ENCODE measurements at places on chromosomes 1 and 21.

DNA sequence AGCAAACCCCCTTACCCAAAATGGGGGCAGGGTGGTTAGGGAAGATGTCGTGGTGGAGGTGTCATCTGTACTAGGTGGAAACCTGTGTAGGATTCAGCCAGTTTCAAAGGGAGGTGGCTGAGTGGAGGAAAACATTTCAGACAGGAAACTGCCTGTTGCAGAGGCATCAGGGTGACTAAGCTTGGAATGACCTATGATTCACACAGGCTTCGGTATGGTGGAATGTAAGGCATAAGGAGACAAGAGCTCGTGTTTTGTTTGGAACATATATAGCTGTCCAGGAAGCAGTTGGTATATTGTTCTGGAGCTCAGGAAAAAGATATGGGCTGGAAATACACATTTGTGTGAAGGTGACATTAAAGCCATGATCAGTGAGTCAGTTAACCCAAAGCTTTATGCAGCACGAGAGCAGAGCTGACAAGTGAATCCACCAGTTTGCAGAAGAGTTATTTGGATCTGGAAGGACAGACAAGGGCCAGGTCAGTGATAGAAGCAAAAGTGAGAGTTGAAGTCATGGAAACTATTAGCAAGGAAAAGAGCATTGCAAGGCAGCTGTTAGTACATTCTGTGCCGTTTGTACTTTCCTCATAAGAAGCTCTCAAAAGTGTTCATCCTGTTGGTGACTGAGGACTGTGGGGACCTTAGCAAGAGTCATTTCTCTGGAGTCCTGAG is 12.2 kb downstream of the UTP25 start:
- H3K27me3 ChIP-seq = no peaks in the 10 kb centered on the region
- H3K36me3 ChIP-seq = peaks cover 42% of the 10 kb centered on the region
- peak overlapping the region; percentile 89 for H3K27ac ChIP-seq

GRCh38 chr1:116226017-116226416 is 114.8 kb downstream of the MAB21L3 start:
- no peaks in the 10 kb centered on the region for H3K27me3 ChIP-seq
- no peaks in the 10 kb centered on the region for H3K36me3 ChIP-seq
- peaks cover 11% of the 10 kb centered on the region for H3K4me1 ChIP-seq
- no peak overlapping the region for H3K4me3 ChIP-seq
- H3K27ac ChIP-seq = no peak overlapping the region

- no peak for DNase-seq
- H3K36me3 ChIP-seq = peaks cover 13% of the 10 kb centered on the region
- no peaks in the 10 kb centered on the region for H3K27me3 ChIP-seq
- no peak overlapping the region for H3K4me3 ChIP-seq
- no peak overlapping the region for H3K27ac ChIP-seq
Observed at GRCh38 chr1:205792961-205793673, 17.8 kb upstream of the RAB29 start.

DNA sequence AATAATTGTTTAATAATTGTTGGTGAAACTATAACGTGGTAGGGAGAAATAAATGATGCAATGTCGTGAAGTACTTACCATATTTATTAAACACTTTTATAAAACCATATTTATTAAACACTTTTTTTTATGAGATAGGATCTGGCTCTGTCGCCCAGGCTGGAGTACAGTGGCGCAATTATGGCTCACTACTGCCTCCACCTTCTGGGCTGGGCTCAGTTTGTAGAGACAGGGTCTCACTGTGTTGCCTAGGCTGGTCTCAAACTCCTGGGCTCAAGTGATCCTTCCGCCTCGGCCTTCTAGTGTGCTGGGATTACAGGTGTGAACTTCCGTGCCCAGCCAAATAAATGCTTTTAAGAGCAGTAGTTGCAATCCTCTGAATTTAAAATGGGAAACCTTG is 76.0 kb upstream of the PGD start:
- H3K36me3 ChIP-seq = peaks cover 15% of the 10 kb centered on the region
- no peaks in the 10 kb centered on the region for H3K4me1 ChIP-seq

DNA sequence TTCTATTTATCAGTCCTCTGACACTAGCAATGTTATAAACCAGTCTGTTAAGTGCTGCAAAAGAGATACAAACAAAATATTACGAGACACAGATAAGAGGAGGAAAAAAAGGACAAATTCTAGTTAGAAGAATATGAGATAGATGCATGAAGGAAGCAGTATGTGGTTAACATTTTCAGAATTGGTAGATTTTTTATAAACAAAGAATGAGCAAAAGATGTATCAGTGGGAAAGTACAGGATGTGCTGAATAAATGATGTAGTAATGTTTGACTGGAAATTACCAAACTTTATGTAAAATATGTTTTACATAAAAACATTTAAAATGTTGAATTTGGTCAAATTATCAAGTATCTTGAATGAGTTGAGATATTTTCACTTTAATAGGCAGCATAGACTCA is 574.2 kb downstream of the NUF2 start:
- H3K27ac ChIP-seq = no peak overlapping the region
- no peak for DNase-seq
- H3K4me1 ChIP-seq = no peaks in the 10 kb centered on the region
- no peak overlapping the region for H3K4me3 ChIP-seq
- no peaks in the 10 kb centered on the region for H3K36me3 ChIP-seq
- H3K27me3 ChIP-seq = no peaks in the 10 kb centered on the region

DNA sequence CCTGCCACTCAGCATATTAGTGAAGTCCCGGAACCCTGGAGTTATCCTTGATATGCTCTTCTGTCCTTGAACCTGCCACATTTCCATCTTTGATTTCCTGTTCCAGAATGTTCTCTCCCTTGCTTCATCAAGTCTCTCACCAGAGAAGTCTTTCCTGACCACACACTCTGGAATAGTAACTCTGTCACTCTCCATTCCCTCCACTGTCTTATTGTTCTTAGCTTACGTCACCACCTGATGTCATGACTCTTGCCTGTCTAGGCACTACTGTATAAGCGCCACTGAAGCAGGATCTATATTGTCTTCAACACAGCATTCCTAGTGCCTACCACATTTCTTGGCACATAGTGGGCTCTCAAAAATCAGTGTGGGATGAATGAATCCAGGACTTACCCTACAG is 65.4 kb upstream of the SMYD2 start:
- no peaks in the 10 kb centered on the region for H3K36me3 ChIP-seq
- DNase-seq = peak; percentile 57
- peaks cover 27% of the 10 kb centered on the region for H3K4me1 ChIP-seq
- no peaks in the 10 kb centered on the region for H3K27me3 ChIP-seq

Measured in trophoblast cell (in vitro differentiated cells and primary cell).